ENCODE measurements at places on chromosomes 11 and 22.

DNA sequence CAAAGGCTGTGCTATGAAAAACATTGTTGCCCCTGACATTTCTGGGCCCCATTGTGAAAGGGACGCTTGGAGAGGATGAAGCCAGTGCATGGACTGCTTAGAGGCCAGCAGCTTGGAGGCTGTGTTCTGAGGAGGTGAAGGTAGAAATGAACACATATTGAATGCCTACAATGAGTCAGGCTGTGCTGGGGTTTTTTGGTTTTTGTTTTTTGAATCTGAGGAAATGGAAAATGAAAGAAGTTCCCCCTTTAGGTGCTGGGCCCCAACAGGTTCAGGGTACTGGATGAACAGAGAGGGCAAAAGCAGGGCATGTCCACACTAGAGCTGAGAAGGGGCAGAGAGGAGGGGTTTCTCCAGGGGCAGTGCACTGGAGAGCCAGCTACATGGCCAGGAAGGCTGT is 166.1 kb upstream of the API5 start:
- DNase-seq, result no peak

GRCh38 chr11:109229682-109230081 is 192.3 kb upstream of the C11orf87 start:
- no peak for DNase-seq

GRCh38 chr11:44589301-44589700 is 23.8 kb downstream of the CD82 start:
- DNase-seq, result no peak

GRCh38 chr22:37999640-38000272 is 15.4 kb upstream of the SOX10 start:
- no peak for DNase-seq

DNA sequence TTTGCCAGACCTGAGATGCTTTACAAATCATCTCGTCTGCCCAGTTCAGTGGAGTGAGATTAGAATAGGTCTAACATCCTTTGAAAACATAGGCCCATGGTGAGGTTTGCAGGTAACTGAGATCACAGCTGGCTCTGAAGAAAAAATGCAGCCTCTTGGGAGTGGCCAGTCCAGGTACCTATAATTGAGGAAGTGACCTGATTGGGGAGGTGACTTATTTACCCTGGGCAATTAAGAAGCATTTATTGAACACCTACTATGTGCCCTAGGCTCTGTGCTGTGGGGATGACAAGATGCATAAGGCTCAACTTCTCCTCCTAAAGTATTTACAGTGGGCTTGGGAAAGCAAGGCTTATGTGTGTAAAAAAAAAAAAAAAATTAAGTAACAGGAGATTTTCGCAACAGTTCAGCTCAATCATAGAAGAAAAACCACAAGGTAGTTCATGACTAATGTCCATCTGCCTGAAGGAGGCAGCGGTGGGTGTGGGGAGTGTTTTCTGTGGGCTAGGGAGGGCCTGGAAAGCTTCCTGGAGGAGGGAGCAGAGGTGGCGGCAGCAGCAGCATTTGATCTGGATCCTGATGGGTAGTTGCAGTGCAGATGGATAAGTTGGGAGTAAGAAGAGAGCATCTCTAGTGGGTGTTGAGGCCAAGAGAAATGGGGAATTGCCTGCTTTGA is 16.1 kb downstream of the MICAL2 start:
- DNase-seq, result no peak

DNA sequence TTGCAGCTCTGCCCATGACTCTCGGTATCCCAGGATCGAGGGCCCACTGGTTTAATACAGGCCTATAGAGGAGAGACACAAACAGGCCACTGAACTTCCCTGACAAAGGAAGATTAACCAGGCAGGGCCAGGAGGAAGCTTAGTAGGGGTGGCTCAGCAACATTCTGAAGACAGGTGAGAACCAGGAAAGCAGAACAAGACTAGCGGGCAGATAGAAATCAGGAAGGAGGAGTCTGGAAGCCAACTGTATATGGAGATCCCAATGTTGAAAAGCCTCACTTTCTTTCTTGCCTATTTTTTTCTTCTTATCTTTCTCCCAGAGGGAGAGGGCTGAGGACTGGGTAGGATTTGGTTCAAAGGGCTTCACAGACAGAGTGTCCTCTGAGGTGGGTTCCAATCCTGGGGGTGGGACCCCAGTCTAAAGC is 5.4 kb downstream of the PI4KA start:
- DNase-seq, result no peak

DNA sequence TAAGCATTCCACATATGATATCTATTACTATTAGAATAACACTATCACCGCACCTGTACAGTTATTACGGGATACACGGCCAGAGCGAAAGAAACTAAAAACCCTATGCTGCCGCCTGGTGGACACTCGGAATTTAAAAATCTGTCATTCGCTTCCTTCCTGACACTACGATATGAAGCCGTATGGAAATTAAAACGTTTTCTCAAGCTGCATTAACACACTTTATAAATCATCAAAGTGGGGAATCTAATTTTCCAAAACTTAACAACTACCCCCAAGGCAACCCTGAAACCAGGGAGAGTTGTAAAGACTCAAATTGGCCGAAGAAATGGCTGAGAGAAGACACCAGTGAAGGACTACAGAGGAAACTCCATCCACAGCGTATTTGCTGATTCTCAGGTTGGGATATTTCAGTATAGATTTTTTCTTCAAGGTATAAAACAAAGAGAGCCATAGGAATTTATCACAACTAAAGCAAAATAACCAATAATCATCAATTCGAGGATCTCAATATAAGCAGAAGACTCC is 1.4 kb downstream of the CCDC73 start:
- peak; percentile 61 for DNase-seq

DNA sequence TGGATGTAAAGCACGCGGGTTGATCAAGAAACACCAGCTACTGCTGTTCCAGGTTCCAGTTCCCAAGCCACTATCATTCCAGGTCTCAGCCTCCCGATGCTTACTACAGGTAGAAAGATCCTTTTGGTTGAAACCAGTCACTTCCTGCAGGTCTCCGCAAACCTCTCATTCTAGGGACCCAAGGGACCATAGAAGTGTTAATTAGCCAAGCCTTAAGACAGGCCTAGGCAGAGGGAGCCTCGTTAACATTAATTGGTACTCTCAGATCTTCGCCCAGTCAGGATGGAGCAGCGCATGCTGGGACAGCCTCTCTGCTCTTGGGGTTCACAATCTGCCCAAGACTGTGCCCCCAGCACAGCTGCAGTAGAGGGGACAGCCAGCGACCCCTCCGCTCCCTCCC is 11.2 kb upstream of the OAF start:
- no peak for DNase-seq

GRCh38 chr11:84922212-84922805 is 704.8 kb downstream of the DLG2 start:
- DNase-seq, result no peak

GRCh38 chr11:119423509-119424254 is 710 bp upstream of the THY1 start:
- DNase-seq, result no peak

DNA sequence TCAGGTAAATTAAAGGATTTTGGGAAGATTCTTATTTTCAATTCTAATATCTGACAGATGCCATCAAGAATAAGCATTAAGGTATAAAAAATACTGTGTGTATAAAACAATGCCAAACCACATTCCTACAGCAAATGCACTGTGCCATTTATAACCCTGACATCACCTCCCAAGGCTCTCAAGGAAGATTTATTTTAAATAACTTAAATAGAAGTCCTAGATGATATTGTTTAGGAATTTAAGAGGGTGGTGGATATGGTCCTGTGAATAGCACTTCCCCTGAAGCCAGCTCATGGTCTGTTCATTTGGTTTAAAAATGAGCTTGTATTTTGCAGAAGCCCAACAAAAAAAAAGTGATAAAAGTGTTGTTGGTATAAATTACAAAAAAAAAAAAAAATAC is 32.1 kb downstream of the PPIL2 start:
- no peak for DNase-seq

- DNase-seq, result peak; percentile 16
These were observed 9.8 kb downstream of the NRXN2 start for GRCh38 chr11:64713016-64713707.

DNA sequence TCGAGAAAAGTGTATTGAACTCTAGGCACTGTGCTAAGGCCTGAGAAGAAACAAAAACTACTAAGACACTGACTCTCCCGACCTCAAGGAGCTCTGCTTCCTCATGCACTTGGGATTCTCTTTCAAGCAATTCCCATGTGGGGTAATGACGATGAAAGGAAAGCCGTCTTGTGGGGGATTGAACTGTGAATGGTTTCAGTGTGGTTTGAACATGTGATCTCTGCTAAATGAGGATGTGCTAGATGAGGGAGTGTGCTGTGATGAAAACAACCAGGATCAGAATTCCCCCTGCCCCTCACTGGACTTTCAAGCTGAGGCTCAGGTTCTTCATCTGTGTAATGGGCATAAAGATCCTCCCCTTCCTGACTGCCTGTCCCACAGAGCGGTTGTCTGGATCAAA is 74.9 kb downstream of the DEPDC5 start:
- DNase-seq, result no peak

DNA sequence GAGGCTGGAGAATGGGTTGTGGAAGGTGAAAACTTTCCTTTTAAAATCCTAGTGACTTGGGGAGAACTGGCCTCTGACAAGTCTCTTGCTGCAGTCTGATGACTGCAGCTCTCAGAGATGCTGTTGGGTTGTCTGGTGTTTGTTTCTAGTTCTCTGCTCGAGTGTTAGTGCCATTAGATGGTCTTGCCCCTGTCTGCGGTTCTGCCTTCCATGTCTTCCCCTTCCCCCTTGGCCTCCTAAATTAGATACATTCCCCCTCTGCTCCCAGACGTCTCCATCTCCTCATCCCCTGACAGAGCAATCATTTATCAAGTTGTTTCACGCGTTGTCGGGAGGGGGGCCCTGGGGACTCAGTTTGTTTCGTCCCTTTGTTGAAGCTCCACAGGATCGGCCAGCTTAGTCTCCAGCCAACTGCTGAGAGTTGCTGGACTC is 67.7 kb downstream of the CECR2 start:
- DNase-seq, result no peak

DNA sequence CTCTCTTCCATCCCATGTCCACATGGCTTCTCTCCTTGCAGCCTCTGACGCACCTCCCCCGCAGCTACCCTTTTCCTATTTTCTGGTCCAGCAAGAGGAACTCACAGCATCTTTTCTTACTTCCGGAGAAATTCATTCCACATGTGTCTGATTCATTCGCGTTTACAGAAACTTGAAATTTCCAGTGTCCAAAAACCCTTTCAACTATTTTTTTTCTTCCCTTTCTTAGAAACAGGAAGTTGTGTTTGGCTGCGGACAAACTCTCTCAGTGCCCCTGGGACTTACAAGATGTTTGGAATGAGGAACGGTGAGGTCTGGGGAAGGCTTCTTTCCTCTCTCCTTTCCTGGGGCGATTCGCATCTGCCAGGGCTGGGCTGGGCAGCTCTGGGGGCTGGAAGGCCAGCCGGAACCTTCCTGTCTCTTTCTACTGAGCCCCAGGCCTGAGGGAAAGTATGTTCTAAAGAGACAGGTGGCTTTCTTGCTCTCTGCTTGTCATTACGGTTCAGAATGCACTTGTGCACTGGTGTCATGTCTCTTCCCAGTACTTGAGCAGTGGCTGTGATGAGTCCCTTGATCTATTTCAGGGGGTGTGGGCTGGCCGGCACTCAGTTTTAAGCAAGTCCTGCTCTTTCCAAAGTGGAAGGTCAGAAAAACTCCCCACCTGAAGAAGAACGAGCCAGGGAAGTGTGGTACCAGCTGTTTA is 27.5 kb downstream of the ADAMTS8 start:
- no peak for DNase-seq

DNA sequence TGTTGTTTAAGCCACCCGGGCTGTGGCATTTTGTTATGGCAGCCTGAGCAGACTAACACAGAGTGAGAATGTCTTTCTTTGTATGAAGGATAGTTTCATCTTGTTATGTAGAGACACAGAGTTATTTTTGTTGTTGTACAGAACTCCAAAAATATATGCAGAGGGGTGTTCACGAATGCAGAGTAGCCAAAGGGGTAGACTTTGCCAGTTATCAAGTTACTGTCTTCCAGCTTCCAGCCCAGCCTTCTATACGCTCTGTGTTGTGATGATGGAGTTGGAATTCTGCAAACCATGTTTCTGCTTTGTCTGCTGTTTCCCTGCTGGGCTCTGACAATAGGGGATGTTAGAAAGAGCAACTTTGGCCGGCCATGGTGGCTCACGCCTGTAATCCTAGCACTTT is 44.1 kb downstream of the RPS6KA4 start:
- DNase-seq, result no peak

DNA sequence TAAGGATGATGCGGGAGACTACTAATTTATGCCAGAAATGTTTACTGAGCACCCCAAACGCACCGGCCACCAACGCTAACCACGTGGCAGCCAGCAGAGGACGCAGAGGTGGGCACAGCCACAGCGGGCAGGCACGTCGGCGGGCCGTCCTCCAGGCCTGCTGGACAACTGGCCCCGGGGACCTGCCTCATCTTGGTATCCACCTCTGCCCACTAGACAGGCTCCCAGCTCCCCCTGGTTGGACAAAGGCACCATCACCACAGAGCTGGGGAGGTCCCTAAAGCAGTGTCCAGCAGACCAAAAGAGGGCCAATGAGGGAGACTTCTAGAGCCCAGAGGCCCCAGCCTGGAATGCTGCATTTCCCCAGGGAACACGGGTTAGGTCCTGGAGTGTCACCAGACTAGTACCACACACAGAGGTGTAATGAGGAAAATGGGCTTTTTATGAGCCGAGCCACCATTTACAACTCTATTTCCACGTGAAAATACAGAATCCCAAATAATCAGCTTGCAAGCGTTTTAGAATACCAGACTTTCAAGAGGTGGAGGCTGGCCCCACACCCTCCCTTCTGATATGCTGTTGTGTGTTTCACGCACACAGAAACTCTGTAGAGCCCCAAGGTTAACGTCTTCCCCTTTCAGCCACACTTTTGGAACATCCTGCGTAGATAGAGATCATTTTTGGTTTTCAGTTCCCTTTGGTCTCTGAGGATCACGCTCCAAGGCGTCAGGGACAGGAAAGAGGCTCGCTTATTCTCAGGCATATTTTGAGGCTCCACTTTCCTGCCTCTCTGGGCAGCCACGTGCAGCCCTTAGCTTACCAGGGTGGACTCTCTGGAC is 23.7 kb upstream of the BID start:
- no peak for DNase-seq

- peak; percentile 93 for DNase-seq
These were observed 131.9 kb downstream of the SHANK2 start for GRCh38 chr11:71120471-71120896.

Measured in NCI-H1092 treated with DMSO at 0.1 percent for 48 hours (cell line).